ENCODE measurements at places on chromosomes 2 and 18. TPM values are rescaled to one million over a fixed set of nuclear protein-coding genes. Genes with fewer than 3 reads are reported as not detected.

GRCh38 chr2:230921806-230922595 lies 3.0 kb downstream of the GPR55 start:
- DNase-seq = no peak

ANKRD36 gene
- total RNA-seq = 36.0 TPM

DNA sequence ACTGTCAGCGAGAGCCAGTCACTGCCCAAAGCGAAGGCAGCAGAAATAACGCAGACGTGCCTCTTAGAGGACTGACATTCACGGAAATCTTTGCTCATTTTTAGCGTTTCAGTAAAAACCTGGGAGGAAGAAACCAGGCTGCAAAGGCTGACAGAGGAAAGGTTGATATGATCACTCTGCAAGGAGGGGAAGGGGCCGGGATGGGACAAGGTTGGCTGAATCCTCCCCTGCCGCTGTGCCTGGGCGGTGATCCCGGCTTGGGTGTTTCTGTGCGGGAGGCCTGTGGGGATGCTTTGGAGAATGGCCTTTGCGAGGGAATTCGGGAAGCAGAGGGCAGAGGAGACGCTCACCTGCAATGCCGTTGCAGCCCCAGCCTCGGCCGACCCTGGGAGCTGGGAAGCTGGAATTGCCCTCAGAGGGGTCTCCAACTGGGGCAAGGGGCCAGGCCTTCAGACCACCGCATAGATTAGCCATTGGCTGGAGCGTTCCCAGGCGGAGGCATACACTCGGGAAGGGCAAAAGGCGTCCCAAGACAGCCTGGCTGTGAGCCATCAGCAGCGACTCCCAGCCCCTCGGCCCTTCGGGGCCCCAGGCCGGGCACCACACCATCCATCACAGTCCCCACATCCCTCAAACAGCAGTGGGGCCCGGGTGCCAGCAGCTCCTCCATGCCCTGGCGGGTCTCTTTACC lies 111.7 kb upstream of the GPC1 start:
- DNase-seq = no peak

- no peak for DNase-seq
Observed at GRCh38 chr2:105790461-105791149, 45.9 kb downstream of the NCK2 start.

GRCh38 chr2:240635121-240635997 lies 10.1 kb downstream of the GPR35 start:
- DNase-seq = no peak

PDCD1 gene
- not detected for total RNA-seq

UGT1A3 gene
- not detected for total RNA-seq

- DNase-seq = no peak
Observed at GRCh38 chr2:134206573-134206972, 47.3 kb upstream of the MGAT5 start.

All from neural crest cell (in vitro differentiated cells).